ENCODE measurements at places on chromosomes 5 and 9.

- DNase-seq: no peak
These were observed 74.3 kb downstream of the GRAMD2B start for GRCh38 chr5:126497506-126497905.

DNA sequence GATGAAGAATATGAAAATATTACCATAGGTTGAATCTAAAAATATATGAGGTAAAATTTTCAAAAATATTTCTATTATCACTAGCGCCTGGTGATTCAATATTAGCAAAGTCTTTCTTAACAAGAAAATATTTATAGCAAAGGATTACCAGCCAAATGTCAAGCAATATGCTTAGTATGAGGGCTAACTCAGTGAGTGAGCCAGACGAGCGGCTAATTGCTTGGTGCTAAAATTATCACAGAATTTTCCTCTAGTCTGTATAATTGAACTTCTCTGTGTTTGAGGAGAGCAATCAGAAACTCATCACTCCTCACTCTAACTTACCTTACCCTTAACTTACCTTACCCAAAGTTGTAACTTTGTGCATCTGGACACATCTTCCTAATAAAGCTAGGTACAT is 304.9 kb upstream of the PRR16 start:
- DNase-seq: no peak

- no peak for DNase-seq
These were observed 150.5 kb upstream of the TLX3 start for GRCh38 chr5:171158581-171158980.

- DNase-seq: no peak
These were observed 17.0 kb downstream of the NOTCH1 start for GRCh38 chr9:136528716-136529341.

DNA sequence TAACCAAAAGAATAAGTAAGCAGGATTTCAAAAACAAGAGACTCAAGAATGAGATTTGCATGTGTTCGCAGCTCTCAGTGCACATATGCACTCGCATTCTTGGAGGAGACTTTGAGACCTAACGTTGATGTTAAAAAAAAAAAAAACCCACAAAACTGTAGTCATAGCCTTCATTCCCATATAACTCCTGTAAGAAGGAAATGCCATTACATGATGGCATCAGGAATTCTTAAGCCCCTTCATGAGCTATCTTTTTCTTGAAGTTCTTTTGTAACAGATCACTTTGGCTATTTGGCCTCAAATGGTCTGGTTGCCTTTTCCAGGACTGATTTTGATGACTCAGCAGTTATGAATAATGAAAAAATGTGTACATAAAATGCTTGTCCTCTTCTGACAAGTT is 113.8 kb downstream of the ALDH1A1 start:
- DNase-seq: no peak

DNA sequence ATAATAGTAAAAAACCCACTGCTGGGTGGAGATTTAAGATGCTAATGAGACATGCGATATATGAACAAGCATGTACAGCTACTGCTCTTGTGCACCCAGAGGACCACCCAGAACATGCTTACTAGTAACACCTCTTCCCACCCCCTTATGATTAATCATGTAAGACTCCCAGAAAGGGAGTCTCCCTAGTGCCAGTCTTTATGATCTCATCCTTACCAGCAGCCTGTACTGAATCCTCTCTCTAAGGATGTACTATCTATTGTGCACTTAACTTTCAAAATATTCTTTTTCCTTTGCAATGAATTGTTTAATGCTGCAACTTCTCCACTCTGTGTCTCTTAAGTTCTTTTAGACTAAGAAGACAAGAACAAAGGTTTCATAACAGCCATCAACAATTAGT is 9.1 kb upstream of the MAT2B start:
- DNase-seq: no peak

DNA sequence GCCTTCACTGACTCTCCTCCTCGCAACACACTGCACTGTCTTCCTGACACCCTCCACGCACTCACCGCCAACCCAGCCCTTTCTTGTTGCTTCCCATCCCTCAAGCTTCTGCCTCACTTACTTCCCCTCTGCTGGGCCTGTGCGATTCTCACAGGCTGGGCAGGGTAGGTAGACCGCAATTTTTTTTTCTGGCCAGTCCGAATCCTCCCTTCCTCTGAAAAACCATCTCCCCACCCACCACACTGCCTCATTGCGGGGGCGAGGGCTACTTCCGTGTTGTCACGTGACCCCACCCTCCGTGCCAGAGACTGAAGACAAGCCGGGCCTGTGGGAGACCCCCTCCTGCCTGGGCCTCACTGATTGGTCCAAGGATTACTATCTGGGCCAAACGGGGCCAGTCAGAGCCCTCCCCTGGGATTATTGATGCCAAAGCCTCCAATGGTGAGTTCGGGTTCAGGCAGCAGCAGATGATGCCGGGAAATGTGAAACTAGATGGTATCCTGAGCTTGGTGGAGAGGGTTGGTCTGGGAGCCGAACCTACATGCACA is 73.1 kb downstream of the STK10 start:
- DNase-seq: no peak

DNA sequence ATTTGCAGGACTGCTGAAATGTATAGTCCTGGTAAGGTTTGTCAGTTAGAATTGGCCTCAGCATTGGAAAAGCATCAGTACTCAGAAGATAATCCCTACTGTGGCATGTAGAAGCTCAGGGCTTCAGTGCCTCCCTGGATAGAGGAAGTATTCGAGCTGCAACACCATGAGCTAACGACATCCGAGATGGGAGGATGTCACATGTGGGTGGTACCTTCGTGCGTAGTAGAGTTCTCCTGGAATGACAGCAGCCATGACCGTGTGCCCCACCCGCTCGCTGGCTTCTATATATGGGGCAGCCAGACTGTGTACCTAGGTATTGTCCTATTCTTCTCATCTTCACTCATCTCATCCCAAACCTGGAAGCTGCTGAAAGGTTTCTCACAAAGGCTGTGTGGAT is 345.8 kb upstream of the KLF9 start:
- DNase-seq: no peak

DNA sequence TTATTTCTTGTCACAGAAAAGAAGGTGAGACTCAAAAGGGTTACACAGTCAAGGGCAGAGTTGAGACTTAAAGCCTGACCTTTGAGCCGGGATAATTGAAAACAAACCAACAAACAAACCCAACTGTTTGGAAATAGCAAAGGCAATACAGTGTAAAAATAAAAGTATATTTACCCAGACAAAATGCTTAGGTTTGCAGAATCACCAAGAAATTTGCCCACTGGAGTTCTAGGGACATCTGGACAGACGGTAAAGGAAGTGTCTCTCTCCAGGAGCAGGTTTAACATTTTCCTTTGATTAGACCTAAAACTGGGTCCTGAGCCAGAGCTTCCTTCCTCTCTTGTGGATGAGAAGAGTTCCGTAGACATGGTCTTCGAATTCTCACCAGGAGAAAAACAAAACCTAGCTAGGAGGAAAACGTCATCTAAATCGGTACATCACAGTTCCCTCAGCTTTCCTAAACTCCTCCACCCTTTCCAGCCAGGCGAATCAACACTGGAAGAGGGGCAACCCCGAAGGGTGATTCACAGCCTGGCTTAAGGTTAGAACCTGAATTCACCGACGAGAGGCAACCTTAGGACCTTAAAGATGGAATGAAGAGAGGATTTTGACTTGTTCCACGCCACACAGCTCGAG is 673 bp downstream of the CDC25C start:
- no peak for DNase-seq
